ENCODE measurements at places on chromosomes 2 and 18.
A peak's percentile ranks its signal among the peaks of the same experiment; 100 is the strongest.

DNA sequence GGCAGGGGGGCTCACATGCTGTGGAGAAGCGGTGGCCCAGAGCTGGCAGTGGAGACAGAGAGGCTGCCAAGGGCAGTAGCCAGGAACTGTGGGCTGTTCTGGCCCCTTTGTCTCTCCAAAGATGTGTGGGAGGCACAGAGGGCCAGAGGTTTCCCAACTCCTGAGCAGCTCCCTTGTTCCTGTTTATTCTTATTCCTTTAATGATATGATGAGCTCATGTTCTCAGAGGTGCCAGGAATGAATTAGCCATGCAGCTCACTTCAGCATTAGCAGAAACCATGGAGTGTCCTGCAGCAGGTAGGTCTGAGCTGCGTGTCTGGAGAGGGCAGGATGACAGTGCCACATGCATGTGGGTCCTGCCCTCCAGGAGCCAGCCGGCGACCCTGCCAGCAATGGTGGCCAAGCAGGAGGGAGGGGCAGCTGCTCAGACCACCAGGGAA, 77.9 kb upstream of the FZD7 start:
- DNase-seq = peak; percentile 55

- DNase-seq = no peak
Observed at GRCh38 chr2:97845818-97846217, 132.4 kb downstream of the ZAP70 start.

- DNase-seq = no peak
Observed at GRCh38 chr2:230927711-230928341, 2.8 kb upstream of the GPR55 start.

DNA sequence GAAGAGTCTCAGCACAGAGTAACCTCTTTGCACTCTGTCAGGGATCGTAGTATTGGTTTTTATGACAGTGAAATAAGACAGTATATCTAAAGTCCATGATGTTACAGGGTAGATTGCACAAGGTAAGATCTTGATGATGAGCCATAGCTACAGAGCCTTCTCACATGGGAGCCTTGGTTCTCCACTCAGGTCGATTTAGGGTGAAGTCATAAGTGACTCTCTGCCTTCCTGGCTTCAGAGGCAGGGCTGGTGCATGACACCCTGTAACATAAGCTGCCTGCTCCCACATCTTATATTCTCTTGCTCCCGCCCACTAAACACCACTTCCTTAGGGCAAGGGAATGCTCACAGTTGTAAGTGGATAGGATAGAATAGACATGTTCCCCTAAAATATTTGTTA, 13.3 kb downstream of the DAPL1 start:
- no peak for DNase-seq

All from hypothalamus (tissue), 51 donors.